Stomach (tissue), 19 donors: ENCODE measurements at places on chromosomes 2 and 18.

DNA sequence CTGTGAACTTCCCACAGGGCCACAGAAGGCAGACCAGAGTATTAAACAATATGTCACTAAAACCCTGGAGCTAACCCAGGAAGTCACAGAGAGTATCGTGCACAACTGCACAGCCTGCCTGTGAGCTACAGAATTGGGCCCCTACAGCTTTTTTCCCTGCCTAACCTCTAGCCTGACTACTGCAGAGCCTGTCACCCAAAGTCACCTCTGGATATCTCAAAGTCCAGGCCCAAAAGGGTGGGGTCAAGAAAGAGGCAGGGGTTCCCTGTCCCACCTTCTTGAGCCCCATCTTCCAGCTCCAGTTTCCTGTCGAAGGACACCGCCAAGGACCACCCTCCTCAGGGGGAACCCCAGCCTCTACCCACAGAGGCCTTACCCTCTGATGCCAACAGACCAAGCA lies 13.5 kb downstream of the GAD1 start:
- DNase-seq: no peak

GRCh38 chr2:9030190-9030589 lies 26.7 kb upstream of the MBOAT2 start:
- DNase-seq: no peak

DNA sequence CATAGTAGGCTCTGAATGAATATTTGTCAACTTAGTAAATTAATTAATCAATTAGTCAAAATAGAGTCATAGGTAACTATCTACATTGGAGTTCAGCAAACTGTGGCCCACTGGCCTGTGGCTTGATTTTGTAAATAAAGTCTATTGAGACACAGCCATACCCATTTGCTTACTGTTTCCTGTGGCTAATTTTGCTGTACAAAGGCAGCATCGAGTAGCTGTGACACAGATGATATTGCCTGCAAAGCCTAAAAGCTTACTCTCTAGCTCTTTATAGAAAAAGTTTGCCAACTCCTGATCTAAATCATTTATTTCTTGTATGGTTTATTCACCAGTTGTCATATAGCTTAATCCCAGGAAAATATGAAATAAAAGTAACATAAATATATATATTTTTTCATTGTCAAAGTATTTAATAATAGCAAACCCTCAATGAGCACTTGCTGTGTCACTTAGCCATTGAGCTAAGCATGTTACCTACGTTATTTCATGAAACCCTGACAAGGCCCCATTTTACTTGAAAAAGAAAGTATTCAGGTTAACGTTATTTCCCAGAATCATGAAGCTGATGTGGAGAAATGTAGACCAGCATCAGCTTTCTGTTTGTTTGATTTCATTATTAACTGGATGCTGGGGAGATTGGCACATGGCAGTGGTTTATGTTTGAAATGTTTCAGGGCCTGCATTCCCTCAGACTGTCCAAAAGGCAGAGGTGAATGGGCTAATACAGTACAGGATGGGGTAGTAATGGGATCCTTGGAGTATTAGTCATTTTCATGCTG lies 69.6 kb downstream of the ICOS start:
- DNase-seq: no peak

- DNase-seq: no peak
Observed at GRCh38 chr18:21433436-21433835, 167.1 kb downstream of the ESCO1 start.

DNA sequence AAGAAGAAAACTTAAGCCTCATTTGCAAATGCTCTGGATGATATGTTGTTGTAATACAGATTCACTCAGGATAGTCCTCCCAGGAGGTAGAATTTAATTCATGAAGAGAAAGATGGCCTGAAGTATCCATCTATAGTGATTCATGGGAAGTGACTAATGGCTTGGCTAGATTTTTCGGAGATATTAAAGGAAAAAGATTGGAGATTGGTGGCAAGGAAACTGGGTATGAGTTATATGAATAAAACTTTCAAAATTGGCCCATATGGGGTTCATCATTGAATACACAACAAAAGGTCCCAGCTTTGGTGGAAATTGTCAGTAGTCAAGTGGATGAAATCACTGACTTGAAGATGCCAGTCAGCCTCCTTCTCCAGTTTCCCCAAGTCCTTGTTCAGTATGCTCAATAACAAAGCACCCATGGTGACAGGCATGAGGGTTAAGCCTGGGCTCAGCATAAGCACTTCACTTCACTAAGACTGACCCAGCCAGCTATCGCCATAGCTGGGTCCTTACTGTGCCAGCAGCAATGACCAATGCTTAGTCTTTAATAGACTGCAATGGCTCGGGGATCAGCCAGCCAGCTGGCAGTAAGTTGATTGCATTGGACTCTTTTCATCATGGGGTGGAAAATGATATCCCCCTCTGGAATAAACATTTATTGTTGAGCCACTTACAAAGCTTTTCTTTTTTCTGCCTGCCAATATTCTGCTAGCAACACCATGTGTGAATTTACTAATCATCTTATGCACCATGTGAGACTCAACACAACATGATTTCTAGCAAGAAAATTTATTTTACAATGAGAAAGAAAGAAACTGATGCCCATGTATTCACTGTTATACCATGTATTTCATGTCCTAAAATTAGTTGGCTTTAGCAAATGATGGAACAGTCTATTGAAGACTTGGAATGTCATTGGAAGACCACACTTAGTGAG lies 176.6 kb upstream of the TACR1 start:
- DNase-seq: no peak

DNA sequence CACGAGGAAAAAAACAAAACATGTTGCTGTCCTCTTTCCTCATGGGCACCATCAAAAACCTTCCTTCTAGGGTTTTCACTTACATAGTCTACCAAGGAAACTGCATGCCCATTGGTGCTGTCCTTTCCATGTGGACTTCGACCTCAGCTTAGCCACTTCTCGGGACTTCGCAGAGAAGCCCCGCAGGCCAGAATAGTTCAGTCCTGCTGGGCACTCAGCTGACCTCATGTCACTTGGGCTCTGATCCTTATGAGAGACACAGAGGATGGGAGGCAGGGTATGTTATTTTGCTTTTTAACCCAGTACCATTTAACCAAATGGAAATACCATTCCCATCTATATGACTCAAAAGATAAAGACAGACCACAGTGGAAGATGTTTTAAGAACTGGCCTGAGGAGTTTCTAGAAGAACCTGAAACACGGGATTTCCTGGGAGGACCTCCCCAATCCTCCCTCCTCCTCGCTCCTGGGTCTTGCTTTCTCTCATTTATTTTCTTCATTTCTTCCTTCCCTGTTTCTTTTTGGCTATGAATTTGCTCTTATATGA lies 28.4 kb downstream of the AAK1 start:
- DNase-seq: no peak

DNA sequence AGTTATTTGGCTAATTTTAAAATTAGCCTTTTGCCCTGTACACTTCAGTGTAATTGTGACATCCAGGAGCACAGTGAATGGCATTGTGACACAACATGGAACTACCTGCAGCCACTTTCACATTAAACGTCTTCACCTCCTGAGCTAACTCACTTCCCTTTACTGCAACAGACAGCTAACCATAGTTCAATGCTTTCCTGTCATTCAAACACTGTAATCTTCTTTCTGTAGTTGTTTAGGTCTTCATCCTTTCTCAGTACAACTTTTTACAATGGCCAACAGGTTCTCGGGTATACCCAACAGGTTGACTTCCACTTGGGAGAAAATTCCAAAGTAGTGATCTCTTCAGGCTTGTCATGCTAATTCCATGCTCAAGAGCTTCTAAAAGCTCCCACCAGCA lies 8.6 kb upstream of the AGPS start:
- no peak for DNase-seq

DNA sequence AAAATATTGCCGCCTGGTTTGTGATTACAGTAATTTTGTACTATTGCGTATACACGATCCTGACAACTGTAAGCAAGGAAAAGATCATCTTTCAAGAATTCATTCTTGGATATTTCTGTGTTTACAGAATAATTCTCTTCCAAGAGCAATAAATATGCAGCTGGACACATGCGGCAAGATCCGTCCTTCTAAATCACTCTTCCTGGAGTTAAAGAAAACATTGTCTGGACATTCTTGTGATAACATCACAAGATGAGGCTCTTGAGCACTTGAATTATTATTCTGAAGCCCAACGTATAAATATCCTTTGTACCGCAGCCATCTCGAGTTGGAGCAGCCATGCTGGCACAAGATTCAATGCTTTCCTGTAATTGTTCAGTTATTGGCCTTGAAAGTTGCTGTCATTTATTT lies 9.9 kb downstream of the FHL2 start:
- DNase-seq: peak; percentile 64

- no peak for DNase-seq
Observed at GRCh38 chr2:127414638-127415592, 3.3 kb upstream of the PROC start.

- DNase-seq: no peak
Observed at GRCh38 chr2:197191177-197191939, 119.2 kb downstream of the ANKRD44 start.

DNA sequence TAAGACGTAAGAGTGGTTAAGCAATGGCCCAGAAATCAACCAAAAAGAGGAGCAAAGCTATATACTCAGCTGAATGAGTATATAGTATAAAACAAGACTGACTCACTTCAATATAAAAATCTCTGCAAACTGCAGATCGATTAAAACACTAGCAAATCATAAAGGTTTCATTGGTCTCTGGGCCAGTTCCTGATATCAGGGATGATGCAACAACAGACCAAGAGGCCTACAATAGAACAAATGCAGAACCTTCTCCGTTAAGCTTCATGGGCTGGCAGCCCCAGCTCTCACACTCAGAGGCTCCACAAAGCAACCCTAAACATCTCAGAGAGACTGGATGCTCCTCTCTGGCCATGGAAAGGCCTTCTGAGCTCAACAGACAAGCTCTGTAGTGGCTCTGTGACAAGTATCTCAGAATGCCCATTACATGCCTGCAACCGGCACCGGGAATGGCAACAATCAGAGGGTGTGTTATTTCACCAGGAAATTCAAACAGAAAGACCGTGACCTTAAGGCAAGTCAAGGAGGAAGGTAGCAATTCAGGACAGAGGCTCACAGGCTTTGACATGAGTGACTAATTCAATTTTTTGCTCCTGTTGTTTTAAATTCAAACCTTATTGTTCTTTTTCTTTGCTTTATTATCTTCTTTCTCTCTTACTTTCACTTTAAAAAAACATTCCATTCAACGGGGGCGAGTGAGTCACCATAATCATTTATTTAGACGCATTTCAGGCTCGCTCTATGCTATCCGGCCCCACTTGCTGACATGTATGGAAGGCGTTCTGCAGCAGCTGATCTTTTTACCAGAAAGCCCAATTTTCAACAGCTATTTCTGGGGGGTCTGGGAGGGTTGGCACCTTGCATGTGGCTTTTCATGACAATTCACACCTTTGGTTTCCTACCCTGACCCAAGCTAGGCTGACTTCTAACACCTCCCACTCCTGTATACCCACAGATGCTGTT lies 15.1 kb downstream of the CYRIA start:
- DNase-seq: no peak

DNA sequence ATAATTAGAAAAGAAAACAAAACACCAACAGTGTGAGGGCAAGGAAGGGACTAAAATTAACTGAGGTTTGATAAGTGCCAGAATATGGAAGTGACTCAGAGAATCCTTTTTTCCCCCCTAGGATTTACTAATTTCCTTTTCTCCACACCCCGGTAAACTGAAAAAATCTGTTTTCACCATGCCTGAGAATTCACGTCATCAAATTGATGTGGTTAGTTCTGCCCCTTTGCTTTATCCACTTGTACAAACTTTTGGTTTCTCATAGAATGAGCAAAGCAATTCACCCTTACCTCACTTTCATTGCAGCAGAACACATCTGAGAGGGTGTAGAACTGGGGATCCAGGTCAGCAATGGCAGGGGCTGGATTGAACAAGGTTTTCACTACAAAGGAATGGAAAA lies 57.8 kb downstream of the RBKS start:
- DNase-seq: no peak

- no peak for DNase-seq
Observed at GRCh38 chr2:134138115-134138514, 115.8 kb upstream of the MGAT5 start.

DNA sequence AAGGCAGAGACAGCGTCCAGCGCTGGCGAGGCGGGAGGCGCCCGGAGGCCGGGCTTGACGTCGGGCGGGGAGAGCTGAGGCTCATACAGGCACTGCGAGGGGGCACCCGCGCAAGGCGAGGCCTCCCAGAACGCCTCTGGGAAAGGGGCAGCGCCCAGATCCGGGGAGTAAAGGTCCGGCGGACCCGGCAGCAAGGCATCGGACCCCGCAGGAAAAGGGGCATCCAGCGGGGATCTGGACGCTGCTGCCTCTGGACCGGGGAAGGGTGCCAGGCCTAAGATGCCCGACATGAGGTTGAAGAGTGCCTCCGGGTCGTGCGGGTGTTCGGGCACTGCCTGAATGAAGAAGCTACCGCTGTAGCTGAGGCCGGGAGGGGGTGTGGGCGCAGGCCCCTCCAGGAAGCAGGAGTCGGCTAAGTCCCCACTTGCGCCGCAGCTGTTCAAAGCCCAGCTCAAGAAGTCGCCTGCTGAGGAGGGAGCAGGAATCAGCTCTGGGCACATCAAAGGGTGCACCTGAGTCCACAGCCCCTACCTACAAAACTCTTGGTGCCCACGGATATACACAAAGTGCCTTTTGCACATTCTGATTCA lies 937 bp downstream of the EGR4 start:
- no peak for DNase-seq

- DNase-seq: no peak
Observed at GRCh38 chr2:7963787-7964186, 718.1 kb upstream of the ID2 start.

- no peak for DNase-seq
Observed at GRCh38 chr2:32212295-32212694, 46.6 kb downstream of the SLC30A6 start.

GRCh38 chr2:240878341-240878936 lies 9.8 kb downstream of the AGXT start:
- no peak for DNase-seq

GRCh38 chr2:106709229-106709628 lies 176.7 kb downstream of the ST6GAL2 start:
- no peak for DNase-seq

DNA sequence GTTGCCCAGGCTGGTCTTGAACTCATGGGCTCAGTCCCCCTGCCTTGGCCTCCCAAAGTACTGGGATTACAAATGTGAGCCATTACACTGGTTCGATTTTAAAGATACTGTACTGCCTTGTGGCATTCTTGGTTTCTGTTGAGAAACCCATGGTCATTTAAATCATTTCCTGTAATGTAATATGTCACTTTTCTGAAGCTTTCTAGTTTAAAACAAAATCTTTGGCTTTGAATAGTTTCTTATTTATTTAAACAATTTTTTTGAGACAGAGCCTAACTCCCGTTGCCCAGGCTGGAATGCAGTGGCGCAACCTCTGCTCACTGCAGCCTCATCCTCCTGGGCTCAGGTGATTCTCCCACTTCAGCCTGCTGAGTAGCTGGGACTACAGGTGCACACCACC lies 8.9 kb downstream of the ZNF512 start:
- DNase-seq: no peak

GRCh38 chr2:203077451-203077850 lies 62.8 kb downstream of the NBEAL1 start:
- DNase-seq: no peak

- no peak for DNase-seq
Observed at GRCh38 chr2:160224507-160224906, 24.4 kb upstream of the ITGB6 start.

- DNase-seq: no peak
Observed at GRCh38 chr2:74212702-74213410, 14.4 kb downstream of the MTHFD2 start.

- DNase-seq: no peak
Observed at GRCh38 chr2:210007895-210008294, 5.5 kb downstream of the RPE start.

- DNase-seq: no peak
Observed at GRCh38 chr2:74777161-74777900, 56.6 kb upstream of the HK2 start.

- DNase-seq: peak; percentile 98
Observed at GRCh38 chr18:9102508-9103375, at the start of gene NDUFV2. TSS of gene NDUFV2 (plus strand) at chr18:9102699. CDS start at chr18:9102744, 45 bp downstream.
